Dorsolateral prefrontal cortex (tissue), 122 donors: ENCODE measurements at places on chromosomes 3 and 15. TPM values are rescaled to one million over a fixed set of nuclear protein-coding genes. Genes with fewer than 3 reads are reported as not detected.

- DNase-seq: no peak
These were observed 88.2 kb downstream of the FAIM start for GRCh38 chr3:138696666-138697370.

Gene CDHR4
- not detected for total RNA-seq

GRCh38 chr3:197512691-197513571 is 42.8 kb downstream of the BDH1 start:
- no peak for DNase-seq

- DNase-seq: peak; percentile 99
These were observed at the start of gene WHAMM for GRCh38 chr15:82809308-82810060. WHAMM (plus strand) TSS chr15:82809628; CDS start chr15:82809727, 99 bp downstream.

Gene SPATA12
- total RNA-seq: not detected

DNA sequence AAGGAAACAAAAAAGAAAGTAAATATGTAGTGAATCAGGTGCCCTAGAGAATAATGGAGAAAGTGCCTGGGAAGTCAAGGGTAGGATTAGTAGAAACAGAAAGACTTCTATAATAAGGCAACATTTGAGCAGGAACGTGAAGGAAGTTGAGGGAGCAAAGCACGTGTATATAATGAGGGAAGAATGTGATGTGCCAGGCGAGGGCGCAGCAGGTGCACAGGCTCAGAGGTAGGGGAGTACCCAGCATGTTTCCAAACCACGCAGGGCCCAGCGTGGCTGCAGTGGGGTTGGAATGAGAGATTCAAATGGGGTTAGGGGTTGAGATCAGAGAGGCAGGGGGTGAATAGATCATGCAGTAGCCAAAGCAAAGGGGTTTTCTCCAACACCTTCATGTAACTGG is 91.9 kb upstream of the VGLL4 start:
- no peak for DNase-seq

GRCh38 chr15:29692527-29692926 is 129.7 kb downstream of the TJP1 start:
- DNase-seq: peak; percentile 15

DNA sequence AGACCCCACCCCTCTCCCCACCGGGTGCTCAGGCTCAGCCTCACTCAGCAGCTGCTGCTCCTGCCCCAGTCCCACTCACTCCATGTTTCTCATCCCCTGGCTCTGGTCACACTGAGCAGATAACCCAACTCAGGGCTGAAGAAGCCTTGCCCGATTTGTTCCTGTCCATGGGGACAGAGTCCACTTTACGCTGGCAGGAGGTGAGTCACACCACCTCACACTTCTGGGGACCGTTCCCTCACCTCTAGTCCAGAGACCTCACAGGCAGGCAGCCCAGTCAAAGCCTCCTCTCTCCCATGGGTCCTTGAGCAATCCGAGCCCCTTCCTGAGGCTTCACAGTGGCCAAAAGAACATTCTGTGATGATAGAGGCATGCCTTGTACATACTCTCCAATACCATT is 1.4 kb downstream of the CIDEC start:
- DNase-seq: no peak

DNA sequence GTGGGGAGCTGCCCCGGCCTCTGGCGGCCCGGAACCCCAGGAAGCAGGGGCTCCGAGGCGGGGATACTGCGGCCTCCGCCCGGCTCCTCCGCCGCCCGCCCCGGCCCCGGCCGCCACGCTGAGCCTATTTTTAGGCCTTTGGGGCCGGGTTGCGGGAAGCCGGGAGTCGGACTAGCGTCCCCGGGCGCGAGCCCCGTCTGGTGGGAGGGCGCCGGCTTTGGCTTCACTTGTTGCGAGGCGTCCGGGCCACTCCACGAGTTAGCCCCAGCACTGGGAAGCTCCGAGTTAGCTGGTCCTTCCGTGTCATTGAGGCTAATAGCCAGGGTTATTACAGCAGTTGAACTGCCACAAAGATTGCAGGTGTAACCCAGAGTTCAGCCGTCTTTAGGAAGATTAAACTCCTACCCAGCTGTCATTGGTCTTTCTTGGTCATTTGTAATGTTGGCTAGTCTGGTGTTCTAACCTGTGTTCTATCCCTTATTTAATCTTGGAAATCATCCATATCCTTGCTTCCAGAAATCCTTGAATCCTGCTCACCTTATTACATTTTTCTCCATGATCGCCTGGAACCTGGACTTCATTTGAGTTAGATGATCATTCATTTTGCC is 791 bp downstream of the GYG1 start:
- DNase-seq: no peak

GRCh38 chr15:85950101-85950500 is 129.6 kb upstream of the AGBL1 start:
- DNase-seq: no peak

Gene SGO1
- not detected for total RNA-seq

- no peak for DNase-seq
These were observed 2.0 kb downstream of the NGLY1 start for GRCh38 chr3:25781145-25781757.

DNA sequence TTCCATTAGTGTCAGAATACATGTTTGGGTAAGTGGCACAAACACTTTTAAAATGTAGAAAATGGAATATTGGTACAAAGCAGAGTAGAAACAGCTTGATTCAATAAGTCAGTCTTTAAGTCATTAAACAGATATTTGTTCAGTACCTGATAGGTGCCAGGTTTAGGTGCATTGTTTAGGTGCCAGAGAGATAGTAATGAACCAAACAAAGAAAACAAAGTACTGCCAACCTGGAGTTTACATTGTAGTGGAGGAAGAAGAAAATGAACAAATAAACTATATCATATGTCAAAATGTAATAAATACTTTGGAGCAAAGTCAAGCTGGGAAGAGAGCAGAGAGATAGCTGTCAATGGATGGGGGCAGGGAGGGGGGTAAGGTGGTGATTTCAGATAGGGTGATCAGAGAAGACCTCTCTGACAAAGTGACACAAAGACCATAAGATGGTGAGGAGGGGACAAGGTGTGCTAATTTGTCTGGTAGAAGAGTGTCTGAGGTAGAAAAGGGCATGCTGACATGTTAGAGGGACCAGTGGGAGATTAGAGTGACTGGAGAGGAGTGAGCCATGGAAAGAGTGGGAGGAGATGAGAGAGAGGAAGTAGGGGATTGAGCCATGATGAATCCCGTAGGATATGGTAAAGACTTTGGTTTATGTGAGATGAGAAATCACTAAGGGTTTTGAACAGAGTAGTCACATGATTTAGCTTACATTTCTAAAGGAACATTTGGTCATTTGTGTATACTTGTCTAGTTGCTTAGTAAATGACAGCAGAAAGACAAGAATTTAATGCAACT is 128.2 kb downstream of the UBE2E2 start:
- no peak for DNase-seq

DNA sequence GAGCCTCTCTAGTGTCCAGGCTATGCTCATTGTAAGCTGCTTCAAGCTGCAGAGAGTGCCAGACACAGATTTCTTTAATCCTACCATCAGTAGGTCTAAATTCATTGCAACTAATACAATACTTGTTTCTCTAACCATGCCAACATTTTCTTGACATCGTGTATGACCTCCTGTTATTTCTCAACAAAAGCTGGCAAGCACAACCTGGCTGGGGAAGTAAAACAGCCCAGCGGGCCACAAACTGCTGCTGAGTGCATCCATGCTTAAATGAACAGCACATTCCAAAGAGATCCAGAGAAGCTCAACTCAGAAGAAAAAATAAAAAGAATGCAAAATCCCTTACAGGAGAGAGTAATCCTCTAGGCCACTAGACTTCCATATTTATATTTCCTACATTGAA is 36.5 kb downstream of the GMNC start:
- no peak for DNase-seq

Gene VEPH1
- total RNA-seq: 1.2 TPM

DNA sequence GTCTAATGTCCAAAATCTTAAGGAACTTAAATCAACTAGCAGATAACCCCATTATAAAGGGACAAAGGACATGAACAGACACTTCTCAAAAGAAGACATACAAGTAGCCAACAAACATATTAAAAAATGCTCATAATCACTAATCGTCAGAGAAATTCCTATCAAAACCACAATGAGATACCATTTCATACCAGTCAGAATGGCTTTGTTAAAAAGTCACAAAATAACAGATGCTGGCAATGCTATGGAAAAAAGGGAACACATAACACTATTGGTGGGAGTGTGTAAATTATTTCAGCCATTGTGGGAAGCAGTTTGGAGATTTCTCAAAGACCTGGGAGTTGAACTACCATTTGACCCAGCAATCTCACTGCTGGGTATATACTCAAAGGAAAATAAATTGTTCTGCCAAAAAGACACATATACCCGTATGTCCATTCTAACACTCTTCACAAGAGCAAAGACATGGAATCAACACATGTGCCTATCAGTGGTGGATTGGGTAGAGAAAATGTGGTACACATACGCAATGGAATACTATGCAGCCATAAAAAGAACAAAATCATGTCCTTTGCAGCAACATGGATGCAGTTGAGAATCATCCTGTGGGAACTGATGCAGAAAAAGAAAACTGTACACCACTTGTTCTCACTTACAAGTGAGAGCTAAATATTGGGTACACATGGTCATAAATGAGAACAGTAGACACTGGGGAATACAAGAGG is 78.5 kb downstream of the TCF12 start:
- no peak for DNase-seq

Gene LZTFL1
- 40.5 TPM for total RNA-seq

DNA sequence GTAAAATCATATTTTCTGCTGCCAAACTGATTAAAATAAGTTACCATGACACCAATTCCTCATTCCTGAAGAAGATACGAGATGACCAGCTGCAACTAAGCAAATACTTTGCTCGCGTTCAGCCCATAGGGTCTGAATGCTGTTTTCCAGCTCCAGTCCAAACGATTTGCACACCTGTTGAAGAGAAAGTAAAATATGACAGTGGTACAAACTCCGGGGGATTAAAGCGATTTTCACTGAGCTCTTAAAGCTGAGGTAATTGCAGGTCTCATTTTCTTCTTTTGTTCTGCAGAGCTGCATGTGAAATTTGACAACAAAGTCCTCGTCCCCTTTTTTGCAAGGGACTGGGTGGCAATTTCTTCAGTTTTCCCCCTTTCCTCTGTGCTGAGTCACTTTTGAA is 118.4 kb downstream of the NR2F2 start:
- no peak for DNase-seq

DNA sequence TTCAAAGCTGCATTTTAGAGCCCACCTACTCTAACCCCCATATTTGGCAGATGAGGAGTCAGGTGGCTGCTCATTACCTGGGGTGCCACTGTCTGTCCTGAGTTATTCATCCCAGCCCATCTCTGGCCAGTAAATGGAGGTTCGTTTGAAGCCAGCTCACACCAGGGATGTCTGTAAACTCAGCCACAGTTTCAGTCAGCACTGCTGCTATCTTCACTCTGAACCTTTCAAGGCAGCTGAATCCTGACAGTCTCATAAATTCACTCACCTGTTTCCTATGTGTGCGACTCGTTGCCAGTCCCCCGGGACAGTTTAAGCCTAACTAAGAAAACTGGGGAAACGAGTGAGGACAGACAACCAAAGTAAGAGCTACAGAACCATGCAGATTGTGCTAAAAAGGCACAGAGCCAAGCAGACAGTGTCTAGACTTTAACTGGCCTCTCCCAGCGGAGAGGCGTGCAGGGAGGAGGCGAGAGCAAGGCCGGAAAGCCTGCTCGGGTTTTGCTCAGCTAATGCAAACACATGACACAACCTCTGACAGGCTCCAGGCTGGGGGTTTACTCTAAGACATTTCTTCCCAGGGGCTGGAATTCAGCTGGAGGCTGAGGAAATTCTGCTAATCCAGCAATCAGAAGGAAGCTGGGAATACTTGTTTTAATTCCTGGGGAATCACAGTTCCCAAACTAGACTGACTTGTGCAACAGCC is 12.0 kb downstream of the FSTL1 start:
- DNase-seq: no peak

GRCh38 chr3:114498539-114499370 is 204.9 kb downstream of the TIGIT start:
- peak; percentile 4 for DNase-seq

Gene XCR1
- total RNA-seq: not detected

DNA sequence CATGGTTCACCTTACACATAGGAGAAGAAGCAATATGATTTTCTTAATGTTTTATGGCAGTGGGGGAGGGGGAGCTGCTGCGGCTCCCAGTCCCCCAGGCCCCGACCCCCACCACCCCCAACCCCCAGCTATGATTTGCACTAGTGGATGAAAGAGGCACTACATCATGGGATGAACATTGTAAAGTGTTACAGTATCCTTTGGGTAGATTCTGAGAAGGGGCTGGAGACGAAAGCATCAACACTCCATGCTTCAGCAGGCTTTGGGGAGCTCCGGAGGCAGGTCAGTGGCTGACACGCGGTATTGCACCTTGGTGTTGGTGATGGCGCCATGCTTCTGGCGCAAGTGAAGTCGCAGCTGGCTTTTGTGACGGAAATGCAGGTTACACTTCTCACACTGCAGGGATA is 19.9 kb upstream of the RTP2 start:
- no peak for DNase-seq

DNA sequence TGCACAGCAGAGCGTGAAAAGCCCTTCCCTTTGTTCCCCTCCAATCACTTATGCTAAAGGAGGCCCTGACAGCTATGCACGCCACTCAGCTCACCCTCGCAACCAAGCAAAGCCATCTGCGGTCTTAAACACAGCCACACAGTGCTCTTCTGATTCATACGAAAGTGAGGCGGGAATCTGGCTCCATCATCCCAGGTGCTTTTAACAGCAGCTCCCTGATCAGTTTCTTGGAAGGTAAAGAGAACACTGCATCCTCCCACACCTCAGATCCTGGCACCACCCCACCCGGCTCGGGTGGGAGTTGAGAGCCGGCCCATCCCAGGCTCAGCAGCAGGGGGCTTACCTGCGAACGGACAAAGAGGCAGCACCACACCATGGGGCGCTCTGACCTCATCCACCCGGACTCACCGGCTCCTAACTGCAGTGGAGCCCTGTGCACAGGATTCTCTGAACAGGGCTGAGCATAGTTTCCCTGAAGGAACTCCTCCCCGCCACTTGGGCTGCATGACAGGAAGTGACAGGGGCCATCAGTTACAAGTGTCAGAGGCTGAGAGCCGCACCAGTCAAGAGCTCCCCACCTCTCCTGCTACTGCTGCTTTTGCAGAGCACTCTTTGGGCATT is 114.3 kb upstream of the ARHGEF3 start:
- no peak for DNase-seq

Gene PLA2G4F
- total RNA-seq: not detected

DNA sequence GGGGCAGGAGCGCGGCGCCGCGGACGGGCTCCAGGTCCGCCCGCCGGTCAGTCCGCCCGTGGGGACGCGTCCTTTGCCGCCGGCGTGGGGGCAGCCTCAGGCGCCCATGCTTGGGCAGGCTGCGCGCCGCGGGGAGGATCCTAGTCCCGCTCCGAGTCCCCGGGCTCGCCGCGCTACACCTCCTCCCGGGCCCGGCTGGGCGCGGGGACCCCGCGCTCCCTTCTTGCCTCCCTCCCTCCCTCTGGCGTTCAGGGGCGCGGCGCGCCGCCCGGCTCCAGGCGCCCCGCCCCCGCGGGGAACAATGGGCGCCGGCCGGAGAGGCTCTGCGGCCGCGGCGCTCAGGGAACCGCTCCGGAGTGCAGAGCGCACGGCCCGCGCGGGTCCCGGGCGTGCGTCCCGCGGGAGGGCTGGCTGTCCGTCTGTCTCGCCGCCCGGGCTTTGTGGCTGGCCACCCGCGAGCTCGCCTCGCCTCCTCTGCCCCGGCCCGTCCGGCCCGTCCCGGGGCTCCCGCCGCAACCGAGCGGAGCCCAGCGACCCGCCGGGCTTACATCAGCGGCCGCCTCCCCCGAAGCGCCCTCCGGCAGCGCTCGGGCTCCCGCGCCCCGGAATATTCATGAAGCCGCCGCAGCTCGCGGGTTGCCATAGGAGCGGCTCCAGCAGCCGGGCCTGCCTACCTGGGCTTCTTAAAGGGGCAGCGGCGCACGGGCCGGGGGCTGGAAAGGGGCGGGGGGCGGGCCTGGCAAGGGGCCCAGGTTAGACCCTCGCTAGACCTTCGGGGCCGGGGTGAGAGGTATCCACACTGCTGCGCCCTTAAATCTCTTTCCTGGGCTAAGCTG is at the start of gene HCN4:
Gene HCN4, minus strand, starts transcription at position 658 of the 836 bp plus-strand sequence. CDS start 688 bp downstream, outside the sequence.
- peak; percentile 62 for DNase-seq
